IPS DF 6.9 (cell line): ENCODE measurements at places on chromosomes 12 and 14.

GRCh38 chr12:94718114-94718513 lies 67.8 kb upstream of the TMCC3 start:
- DNase-seq, result no peak

GRCh38 chr12:92369636-92370035 lies 224.0 kb upstream of the BTG1 start:
- DNase-seq, result no peak

- DNase-seq, result no peak
These were observed 729 bp upstream of the M6PR start for GRCh38 chr12:8950221-8950527.

- no peak for DNase-seq
These were observed 16.9 kb downstream of the MEG3 start for GRCh38 chr14:100842799-100843198.

DNA sequence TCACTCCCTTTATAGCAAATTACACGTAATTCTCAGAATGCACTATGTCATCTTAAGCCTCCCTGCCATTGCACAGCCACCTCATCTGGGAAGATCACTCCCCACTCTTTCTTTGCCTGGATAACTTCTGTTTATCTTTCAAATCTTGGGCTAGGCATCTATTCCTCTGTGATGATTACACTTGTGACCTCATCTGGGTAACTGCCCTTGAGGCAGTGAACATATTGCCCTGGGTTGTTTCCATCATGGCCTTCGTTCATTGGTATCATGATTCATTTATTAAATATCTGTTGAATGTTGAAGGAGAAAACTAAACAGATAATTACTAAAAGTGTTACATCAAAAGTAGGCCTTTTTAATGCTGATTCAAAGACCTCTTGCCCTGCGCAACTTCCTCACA lies 26.2 kb upstream of the PDE3A start:
- no peak for DNase-seq

DNA sequence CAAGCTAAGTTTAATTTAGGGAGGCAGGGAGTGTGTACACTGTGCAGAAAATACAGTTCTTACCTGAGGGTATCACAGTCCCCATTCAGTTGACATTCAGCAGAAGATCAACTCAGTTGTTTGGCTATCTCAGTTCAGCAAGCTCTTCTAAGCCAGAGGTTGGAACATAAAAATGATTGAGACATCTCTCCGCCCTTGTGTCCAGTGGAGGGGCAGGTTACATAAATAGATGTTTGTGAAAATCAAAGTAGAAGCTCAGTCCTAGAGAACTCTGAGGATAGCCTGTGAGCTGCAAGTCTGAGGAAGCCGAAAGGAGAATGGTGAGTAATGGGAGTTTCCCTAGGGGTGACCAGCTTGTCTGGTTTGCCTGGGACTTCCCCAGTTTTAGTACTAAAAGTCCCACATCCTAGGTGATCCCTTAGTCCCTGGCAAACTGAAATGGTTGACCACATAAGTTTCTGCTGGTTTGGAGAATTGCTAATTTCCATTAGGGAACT lies 251.4 kb upstream of the ATP2B1 start:
- DNase-seq, result no peak

- no peak for DNase-seq
These were observed 16.1 kb downstream of the SCAF11 start for GRCh38 chr12:45974171-45974719.

GRCh38 chr12:69085852-69086251 lies 152.9 kb upstream of the CPM start:
- no peak for DNase-seq
